Hair follicular keratinocyte (primary cell): ENCODE measurements at places on chromosomes 16 and 17. TPM values are rescaled to one million over a fixed set of nuclear protein-coding genes. Genes with fewer than 3 reads are reported as not detected.

ZNF598 gene
- 62.8 and 87.5 TPM in 2 replicates for total RNA-seq

HOXB3 gene
- total RNA-seq = 0.84 TPM in 1 of 2 replicates, not detected in the other

CNGB1 gene
- total RNA-seq = 2.7 and 3.5 TPM in 2 replicates

GINS2 gene
- total RNA-seq = 6.5 and 17.6 TPM in 2 replicates

ADGRG1 gene
- total RNA-seq = 57.7 and 83.5 TPM in 2 replicates

DHX58 gene
- total RNA-seq = 4.9 and 11.5 TPM in 2 replicates

GRAP gene
- 1.3 TPM in 1 of 2 replicates, not detected in the other for total RNA-seq

CDR2L gene
- total RNA-seq = 11.9 and 20.4 TPM in 2 replicates

MYBBP1A gene
- 70.3 and 99.9 TPM in 2 replicates for total RNA-seq

SLC6A2 gene
- 0.04 and 0.08 TPM in 2 replicates for total RNA-seq

CARD14 gene
- 0.62 TPM in 1 of 2 replicates, not detected in the other for total RNA-seq

CD300H gene
- not detected in 2 replicates for total RNA-seq

PPL gene
- 27.0 and 51.1 TPM in 2 replicates for total RNA-seq

SOX9 gene
- 20.5 and 26.1 TPM in 2 replicates for total RNA-seq

HASPIN gene
- 5.0 and 10.8 TPM in 2 replicates for total RNA-seq

GLP2R gene
- total RNA-seq = not detected in 2 replicates

GPRC5B gene
- total RNA-seq = not detected in 2 replicates

CFAP97D1 gene
- not detected in 2 replicates for total RNA-seq

MYH2 gene
- not detected in 2 replicates for total RNA-seq

TP53TG3B gene
- not detected in 2 replicates for total RNA-seq

SPATA2L gene
- total RNA-seq = 14.1 and 18.1 TPM in 2 replicates

MT1H gene
- 10.1 TPM in 1 of 2 replicates, not detected in the other for total RNA-seq

RPGRIP1L gene
- total RNA-seq = 5.7 and 5.9 TPM in 2 replicates

SP2 gene
- total RNA-seq = 1.3 and 2.7 TPM in 2 replicates

HOXB2 gene
- 0.46 and 0.86 TPM in 2 replicates for total RNA-seq

TSPOAP1 gene
- 0.47 TPM in 1 of 2 replicates, not detected in the other for total RNA-seq

FZD2 gene
- total RNA-seq = 1.6 and 4.9 TPM in 2 replicates

LRRC45 gene
- 6.7 and 20.9 TPM in 2 replicates for total RNA-seq

SOX8 gene
- total RNA-seq = not detected in 2 replicates

HP gene
- total RNA-seq = not detected in 2 replicates

AATK gene
- 0.27 and 0.62 TPM in 2 replicates for total RNA-seq

FNDC8 gene
- not detected in 2 replicates for total RNA-seq

TP53TG3F gene
- total RNA-seq = not detected in 2 replicates

HOXB1 gene
- not detected in 2 replicates for total RNA-seq

CYB5D1 gene
- 5.0 and 11.6 TPM in 2 replicates for total RNA-seq

ZSCAN10 gene
- total RNA-seq = not detected in 2 replicates

KRTAP1-5 gene
- not detected in 2 replicates for total RNA-seq

SLC6A4 gene
- not detected in 2 replicates for total RNA-seq
